Effector memory CD8-positive, alpha-beta T cell (primary cell): ENCODE measurements at places on chromosomes 2 and 18.

DNA sequence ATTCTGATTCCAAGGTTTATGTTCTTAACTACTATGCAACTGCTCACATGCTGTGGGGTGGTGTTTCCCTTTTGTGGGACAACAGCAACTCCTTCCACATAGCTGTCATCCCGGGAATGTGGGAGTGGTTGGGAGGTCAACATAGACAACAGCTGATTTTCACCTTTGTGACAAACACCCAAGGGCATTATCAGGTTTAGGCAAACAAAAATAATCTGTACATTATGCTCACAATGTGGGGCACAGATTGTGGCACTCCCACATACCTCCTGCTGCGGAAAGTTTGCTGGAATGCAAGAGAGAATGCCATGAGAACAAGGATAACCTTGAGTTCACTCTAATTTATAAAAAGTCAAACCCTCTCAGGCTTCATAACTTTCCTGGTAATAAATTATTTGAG, 582.6 kb downstream of the CNTNAP5 start:
- DNase-seq: no peak

- DNase-seq: no peak
Observed at GRCh38 chr2:72136331-72136730, 11.3 kb downstream of the CYP26B1 start.

- DNase-seq: no peak
Observed at GRCh38 chr2:224983712-224984554, 58.3 kb downstream of the DOCK10 start.

DNA sequence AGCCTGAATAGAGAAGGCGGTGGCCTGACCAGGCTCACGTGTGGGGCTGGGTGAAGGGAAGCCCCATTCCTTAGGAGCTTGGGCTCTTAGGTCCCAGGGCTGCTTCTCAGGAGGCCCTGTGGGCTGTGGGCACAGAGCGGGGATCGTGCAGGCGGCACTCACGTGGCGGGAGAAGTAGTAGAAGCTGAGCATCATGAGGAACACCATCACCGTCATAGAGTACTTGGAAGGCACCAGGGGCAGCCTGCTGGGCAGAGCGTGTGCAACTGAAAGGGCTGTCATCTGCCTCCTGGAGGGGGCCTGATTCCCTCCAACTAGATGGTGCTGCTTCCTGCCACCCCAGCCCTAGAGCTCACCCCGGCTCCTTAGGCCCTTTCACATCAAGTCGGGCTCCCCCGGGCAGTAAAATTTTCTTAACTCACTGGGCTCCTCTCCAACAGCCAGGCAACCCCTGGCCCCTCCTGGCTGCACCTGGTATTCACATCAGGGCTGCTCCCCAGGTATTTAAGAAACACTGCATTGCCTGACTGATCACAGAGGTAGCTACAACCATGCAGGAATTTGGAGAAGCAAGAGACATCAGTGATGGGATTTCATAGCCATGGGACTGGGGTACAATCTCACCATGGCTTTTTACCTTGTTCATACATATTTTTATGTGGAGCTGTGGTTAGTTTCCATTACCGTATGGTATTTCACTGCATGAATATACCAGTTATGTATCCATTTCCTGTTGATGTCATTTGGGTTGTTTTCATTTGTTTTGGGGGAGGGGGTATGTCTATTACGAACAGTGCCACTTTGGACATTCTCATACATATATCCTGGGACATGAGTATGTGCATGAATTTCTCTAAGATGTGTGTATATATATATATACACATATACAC, 32.9 kb downstream of the CENPO start:
- no peak for DNase-seq

DNA sequence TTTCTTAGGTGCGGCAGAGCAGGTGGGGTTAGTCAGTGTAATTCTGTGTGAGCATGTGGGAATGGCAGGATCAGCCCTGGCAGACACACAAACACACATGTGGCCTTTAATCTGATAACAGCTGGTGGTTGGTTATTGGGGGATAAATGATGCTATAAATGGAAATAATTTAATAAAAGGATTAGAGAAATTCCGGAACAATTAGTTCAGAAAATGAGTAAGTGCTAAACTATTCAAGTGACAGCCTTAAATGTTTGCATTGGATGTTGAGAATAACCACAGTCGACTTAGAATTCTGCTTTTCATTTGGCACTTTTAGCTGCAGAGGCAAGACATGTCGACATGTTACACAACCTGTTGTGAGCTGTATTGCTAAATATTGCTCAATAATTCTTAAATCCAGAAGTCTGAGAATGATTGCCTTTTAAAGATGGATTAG, 7.2 kb downstream of the SMYD1 start:
- no peak for DNase-seq

DNA sequence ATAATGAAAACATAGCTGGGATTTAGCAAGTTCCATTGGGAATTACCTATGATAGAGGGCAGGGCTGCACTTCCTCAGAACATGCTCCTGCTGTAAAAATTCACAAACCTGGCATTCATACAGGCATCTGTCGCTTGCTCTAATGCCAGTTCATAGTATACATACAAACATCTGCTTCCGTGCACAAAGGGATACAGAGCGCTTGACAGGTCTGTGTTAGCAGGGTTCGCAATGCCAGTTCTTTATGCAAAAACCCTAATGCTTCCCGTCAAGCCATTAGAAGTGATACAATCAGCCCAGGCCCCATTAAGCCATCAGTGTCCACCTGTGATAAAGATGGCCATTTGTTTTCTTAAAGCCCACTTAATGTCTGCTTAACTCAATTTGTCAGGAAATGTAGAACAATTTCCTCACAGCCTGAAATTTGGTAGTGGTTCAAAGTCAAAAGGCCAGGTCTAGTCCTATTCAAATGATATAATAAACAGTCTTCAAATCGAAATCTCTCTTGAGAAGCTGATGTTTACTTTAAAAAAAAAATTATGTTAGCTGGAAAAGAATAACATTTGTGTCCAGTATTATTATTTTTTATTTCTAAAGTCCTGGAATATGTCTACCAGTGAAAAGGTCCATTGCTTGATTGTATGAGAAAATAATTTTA, 556.3 kb downstream of the ARHGAP15 start:
- no peak for DNase-seq

DNA sequence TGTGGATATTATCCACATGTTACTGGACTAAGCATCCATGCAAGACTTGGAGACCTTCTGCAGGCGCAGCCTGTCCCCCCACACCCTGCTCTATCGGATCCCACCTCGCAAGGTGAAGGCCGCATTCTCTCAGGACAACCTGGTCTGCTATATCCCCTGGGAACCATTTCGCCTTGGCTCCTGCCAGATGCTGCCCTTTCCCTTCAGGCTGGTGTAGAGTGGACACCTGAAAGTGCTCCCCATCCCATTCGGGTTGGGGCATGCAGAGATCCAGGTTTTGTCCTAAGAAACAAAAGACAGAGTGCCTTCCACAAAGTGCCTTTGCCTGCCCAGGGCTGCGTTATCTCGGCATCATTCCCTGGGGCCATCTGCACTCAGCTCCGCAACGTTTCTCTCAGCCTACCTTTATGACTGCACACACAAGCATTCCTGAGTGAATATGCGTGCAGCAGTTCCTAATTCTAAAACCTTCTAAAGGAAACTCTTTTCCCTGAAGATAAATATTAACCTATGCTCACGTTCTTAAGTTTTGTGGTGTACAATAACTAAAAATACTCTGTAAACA, 20.5 kb downstream of the FHL2 start:
- no peak for DNase-seq

GRCh38 chr2:99079226-99079625, 62.3 kb upstream of the C2orf15 start:
- DNase-seq: no peak

DNA sequence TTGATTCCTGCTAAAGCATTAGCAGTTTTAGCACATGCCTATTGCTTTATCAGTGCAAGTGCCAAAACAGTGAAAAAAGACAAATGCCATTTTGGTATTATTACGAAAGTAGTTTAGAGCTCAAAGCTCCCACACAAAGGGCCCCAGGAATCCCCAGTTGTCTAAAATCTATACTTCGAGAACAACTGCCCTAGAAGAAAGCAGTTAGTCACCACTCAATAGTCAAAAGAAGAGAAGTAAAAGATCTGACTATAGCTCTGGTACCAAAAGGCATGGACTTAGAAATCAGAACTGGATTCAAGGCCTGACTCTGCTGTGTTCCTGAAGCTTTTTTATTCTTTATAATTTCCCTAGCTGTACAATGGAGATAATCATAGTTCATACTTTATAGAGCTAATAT, 21.8 kb downstream of the SCN3A start:
- no peak for DNase-seq

GRCh38 chr2:215535741-215536140, 99.9 kb upstream of the FN1 start:
- no peak for DNase-seq

GRCh38 chr2:97736608-97737330, 23.4 kb downstream of the ZAP70 start:
- DNase-seq: no peak

DNA sequence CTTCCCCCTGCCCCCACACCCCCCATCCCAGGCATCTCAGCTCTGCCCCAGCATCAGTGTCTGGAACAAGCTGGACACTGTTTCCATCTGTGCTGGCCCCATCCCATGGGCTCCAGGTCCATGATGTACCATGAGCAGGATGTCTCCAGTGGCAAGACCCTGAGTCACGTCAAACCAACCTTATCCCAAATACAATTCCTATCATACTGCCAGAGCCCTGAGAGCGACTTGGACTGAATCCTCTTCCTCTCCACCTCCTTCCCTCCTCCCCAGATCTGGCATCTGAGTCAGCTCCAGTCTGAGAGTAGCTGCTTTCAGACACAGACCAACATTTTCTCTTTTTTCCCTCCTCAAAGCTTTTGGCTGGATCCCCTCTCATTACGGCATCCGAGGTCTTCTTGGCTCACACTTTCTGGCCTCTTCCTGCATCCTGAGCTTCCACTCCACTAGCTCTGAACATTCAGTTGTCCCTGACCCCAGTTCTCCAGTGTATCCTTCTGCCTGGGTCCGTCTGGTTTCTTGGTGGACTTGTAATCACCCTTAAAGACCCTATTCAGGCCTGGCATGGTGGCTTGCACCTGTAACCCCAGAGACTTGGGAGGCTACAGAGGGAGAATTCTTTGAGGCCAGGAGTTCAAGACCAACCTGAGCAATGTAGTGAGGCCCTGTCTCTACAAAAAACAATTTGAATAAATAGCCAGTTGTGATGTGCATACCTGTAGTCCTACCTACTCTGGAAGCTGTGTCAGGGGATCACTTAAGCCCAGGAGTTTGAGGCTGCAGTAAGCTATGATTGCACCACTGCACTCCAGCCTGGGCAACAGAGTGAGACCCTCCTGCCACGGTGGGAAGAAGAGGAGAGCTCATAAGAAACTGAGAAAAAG, 68.3 kb downstream of the ACKR3 start:
- DNase-seq: no peak

GRCh38 chr18:8121942-8122480, 487.2 kb upstream of the RAB12 start:
- DNase-seq: no peak

GRCh38 chr2:160700021-160700814, 206.6 kb upstream of the RBMS1 start:
- DNase-seq: no peak

DNA sequence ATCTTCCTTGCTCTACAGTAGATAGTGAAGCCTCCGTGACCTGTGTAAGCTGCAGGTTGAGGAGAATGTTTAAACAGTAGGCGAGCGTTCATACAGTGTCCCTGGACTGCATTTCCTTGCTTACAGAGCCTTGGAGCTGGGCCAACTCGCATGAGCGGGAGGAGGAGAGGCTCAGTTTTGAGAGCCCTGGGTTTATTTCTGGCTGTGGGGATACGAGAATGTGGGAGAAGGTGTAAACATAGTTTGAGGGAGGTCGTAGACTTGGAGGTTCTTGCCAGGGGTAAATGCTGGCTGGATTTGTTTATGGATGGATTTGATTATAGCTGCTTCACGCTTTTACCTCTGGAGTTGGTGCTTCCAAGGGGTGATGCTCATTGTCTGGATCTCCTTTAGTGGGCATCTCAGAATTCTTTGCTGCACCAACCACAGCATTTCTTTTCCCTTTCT, 20.8 kb downstream of the CRIM1 start:
- DNase-seq: no peak

GRCh38 chr2:195471163-195471562, 185.9 kb upstream of the SLC39A10 start:
- no peak for DNase-seq

DNA sequence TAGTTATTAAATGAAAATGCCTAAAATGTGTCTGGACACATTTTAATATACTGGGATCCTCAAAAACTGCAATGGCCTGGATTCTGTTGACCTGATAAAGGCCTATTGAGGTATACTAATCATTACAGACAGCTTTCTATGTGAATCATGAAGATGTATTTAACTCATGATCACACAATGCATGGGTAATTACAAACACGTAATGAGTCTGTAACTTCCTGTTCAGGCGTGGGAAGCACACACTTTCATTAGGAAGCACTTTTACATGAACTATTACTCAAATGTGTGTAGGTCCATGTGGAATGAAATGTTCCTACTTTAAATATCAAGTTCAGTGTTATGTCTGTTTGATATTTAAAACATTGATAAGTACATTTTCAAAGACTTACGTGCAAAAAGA, 108.7 kb downstream of the NCKAP5 start:
- no peak for DNase-seq

GRCh38 chr2:120313695-120314615, 32.0 kb upstream of the INHBB start:
- DNase-seq: no peak

GRCh38 chr18:70028084-70028483, 80.4 kb upstream of the CD226 start:
- no peak for DNase-seq

DNA sequence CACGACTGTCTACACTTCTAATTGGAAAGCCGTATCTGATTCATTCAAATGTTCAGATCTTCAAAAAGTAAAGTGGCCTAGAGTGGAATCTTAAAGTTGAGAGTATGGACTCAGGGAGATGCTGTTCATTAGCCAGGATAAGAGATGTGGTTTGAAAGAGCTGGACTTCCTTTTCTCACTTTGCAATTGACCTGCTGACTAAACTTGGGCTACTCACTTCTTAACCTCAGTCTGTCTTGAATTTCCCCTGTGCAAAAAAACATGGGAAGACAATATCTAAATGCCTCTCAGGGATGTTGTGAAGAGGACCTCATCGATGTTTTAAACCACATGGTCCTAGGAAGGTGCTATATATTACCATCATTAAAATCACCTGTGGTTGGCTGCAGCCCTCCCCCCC, 64.1 kb downstream of the BCL2 start:
- DNase-seq: no peak

- DNase-seq: no peak
Observed at GRCh38 chr2:73939419-73939818, 12.7 kb downstream of the DGUOK start.

GRCh38 chr2:3189961-3190360, 187.7 kb downstream of the EIPR1 start:
- DNase-seq: no peak
